NCI-H82 (cell line): ENCODE measurements at places on chromosomes 13 and 19.

- no peak for DNase-seq
Measured at GRCh38 chr13:76326343-76326742, 559.9 kb downstream of the KCTD12 start.

DNA sequence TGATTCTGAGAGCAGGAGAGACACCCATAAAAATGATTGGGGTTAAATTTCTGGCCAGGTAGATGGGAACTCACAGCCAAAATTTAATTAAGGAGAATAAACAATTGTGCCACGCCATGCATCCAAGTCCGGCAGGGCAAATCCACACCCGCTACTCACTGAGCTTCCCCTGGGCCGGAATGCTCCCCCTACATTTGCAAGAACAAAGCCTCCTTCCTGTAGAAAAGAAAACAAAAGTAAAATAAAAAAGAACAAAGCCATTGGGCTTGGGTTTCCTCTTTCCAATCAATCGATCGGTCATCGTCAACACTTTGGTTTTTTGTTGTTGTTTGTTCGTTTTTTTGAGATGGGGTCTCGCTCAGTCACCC, 30.2 kb upstream of the TFDP1 start:
- DNase-seq = no peak

DNA sequence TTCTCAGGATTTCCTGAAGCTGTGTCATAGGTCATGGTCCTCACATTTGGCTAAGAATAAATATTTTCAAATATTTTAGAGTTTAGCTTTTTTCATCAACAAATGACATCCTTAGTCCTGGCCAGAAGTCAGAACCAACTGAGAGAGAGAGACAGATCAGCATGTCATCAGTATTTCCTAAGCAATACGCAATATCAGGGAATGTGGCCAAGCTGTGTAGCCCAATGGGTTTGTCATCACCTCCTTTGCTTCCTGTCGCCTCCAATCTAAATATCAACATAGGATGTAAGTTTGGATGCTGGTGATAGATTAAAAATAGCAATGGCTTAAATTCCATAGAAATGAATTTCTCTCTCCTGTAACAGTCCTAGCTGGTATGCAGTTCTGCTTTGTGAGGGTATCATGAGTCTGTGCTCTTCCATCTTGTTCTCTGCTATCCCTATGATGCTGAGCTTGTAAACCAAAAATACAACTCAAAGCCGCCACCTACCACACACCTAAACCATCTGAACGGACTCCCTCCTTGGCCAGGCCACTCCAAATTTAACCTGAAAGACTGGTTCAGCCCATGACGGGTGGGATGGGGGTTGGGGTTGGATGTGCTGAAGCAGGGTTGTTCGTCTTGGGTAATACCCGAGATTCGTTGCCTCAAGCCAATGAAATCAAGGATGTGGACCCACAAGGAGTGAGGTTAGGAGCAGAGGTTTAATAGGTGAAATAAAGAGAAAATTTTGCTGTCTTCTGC, 10.0 kb upstream of the IGSF23 start:
- no peak for DNase-seq

GRCh38 chr19:56596676-56597075, 1.6 kb downstream of the ZNF71 start:
- no peak for DNase-seq

DNA sequence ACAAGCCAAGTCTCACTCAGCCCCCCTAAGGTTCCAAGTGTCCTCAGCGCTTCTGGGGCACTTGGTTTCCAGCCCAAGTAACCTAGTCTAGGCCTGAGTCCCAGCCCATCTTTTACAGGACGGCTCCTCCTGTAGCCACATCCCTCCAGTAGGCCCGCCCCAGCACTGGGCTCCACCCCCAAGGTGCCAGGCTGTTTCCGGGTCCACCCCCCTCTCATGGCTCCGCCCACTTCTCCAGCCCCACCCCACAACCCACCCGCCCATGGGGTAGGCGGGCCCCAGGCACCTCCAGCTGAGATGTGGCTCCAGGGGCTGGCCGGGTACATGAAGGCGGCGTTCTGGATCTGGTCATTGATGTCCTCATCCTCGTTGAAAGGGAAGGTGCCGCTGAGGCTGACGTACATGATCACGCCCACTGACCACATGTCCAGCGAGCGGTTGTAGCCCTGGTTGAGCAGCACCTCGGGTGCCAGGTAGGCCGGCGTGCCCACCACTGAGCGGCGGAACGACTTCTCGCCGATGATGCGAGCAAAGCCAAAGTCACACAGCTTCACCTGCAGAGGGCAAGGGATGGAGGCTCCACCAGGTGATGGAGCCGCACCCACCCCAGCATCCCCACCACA, 17.2 kb upstream of the DACT3 start:
- DNase-seq = peak; percentile 70

DNA sequence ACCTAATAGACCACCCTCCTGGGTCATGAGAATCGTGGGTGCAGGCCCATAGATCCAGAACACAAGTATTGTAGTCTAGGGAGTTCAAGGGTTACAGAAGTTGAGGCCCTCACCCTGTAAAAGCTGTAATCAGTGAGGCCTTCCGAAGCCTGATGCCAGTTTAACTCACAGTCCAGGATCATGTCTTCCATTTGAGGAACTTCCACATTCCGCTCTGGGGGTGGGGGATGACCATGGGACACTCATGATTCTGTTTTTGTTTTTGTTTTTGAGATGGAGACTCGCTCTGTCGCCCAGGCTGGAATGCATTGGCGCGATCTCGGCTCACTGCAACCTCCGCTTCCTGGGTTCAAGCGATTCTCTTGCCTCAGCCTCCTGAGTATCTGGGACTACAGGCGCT, 1.7 kb upstream of the RASIP1 start:
- no peak for DNase-seq

- peak; percentile 87 for DNase-seq
Measured at GRCh38 chr13:20701461-20701860, 2.0 kb upstream of the IL17D start.

DNA sequence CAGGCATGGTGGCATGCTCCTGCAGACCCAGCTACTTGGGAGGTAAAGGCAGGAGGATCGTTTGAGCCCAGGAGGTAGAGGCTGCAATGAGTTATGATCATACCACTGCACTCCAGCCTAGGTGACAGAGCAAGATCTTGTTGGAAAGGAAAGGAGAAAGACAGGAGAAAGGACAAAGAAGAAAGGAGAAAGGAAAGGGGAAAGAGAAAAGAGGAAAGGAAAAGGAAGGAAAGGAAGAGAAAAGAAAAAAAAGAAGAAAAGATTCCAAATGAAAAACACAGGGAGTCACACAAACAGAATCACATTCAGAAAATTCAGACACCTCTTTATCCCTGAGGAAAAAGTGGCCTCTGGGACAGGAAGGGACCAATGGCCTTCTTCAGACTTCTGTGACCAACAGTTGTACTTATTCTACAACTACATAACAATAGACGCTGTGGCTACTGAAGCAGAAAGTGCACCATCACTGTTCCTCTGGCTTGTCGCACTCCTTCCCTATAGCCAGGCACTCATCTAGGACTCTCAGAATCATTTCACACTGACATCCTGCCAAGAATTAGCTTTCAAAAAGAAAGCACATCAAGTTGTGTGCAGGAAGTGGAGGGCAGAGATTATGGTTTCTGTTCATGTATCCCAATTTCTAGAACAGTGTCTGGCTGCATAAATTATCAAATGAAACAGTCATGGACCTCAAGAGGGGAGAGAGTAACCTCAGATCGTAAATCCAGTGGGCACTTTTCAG, 5.9 kb downstream of the MTMR6 start:
- DNase-seq = no peak

DNA sequence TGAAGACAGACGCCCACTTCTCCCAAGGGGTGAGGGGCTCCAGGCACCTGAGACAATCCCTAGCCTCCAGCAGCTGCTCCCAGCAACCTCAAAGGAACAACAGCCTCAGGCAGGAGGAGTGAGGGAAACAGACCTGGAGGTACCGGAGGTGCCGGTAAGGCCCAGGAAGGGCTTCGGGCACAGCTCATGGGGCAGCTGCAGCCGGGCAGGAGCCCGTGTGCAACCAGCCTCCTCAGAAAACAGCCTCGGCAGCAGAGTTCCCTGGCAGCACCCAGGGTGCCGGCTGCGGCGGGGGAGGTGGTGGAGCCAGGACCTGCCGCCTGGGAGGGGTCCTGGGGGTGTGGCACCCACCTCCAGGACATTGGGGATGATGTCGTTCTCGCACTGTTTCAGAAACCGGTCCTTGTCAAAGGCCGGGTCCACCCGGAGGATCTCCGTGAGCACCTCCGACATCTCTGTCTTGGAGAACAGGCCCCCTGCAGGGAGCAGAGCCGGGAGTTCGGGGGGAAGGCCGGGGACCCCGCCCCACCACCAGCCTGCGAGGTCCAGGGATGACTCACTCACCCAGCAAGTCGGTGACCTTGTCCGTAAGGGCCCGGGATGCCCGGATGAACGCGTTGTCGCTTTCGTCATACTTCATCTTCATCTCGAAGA, 6.5 kb upstream of the CTXN1 start:
- DNase-seq = no peak

GRCh38 chr13:107900775-107901174, 314.6 kb downstream of the LIG4 start:
- no peak for DNase-seq

DNA sequence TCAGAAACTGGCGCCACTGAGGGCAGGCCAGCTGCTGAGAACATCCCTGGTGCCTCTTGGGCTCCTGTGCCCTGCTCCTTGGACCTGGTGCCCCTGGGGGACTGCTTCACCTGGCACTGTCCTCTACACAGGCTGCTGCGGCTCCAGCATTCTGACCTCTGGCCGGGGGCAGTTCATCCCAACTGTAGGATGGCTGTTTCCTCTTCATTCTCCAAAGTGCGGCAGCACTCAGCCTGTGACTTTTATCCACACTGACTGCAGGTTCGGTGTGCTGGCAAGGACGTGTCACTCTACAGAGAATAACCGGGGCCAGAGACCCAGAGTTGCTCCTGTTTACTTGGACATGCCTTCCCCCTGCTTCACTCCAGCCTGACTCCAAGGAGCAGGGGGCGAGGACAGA, 7.6 kb upstream of the ANKRD10 start:
- DNase-seq = no peak

DNA sequence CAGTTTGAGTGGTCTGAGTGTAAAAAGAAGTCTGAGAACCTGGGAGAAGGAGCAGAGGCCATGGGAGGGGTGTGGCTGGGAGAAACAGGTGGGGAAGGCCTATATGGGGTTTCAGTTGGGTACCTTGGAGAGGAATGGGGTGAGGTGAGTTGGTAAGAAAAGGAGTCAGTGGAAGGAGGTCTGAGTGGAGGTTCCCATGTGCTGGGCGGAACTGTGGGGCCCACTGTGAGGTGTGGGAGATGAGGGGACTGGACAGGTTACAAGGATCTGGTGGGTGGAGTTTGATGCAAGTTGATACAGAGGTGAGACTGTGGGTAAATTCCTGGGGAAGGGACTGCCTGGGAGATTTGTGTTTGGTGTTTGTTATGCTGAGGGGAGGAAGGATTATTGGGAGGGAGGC, 2.1 kb downstream of the ZNF574 start:
- DNase-seq = no peak

- DNase-seq = no peak
Measured at GRCh38 chr19:2303211-2303798, 4.6 kb downstream of the LINGO3 start.

GRCh38 chr19:40571005-40571318, 5.7 kb upstream of the SHKBP1 start:
- DNase-seq = no peak

DNA sequence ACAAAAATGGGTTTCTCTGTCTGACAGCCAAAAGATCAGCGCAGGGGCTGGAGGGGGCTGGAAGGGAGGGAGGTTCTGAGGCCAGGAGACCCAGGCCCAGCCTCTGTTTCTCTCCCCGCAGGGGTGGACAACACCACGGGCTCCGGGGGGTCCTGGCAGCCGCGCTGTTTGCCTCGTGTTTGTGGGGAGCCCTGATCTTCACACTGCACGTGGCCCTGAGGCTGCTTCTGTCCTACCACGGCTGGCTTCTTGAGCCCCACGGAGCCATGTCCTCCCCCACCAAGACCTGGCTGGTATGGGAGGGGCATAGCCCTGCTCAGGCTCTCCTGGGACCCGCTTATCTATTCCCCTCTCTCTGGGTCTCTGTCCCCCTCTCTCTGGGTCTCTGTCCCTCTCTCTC, 9.6 kb downstream of the CPT1C start:
- no peak for DNase-seq

DNA sequence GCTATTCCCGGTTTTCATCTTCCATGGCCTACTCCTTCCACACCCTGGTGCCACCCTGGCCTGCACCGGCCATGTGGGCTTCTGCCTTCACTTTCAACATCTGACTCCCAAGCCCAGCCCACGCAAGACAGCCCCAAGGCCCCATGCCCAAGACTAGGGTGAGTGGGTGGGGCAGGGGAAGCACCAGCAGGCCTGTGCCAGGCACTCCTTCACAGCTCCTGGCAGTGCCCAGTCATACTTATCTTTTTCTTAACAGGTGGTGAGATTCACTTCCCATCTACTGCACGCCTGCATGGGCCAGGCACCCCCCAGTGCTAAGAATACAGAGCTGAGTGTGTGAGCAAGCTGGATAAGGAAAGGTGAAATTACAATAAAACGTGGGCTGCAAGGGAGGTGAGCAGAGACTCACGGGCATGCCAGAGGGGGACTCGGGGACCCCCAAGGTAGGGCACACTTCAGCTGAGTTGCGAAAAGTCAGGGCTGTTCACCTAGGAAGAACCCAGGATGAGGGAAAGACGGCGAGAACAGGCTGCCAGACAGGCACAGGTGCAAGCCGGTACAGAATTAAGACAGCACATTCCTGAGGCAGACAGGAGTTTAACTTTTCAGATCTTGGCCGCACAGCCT, 55.7 kb downstream of the COL4A1 start:
- no peak for DNase-seq

DNA sequence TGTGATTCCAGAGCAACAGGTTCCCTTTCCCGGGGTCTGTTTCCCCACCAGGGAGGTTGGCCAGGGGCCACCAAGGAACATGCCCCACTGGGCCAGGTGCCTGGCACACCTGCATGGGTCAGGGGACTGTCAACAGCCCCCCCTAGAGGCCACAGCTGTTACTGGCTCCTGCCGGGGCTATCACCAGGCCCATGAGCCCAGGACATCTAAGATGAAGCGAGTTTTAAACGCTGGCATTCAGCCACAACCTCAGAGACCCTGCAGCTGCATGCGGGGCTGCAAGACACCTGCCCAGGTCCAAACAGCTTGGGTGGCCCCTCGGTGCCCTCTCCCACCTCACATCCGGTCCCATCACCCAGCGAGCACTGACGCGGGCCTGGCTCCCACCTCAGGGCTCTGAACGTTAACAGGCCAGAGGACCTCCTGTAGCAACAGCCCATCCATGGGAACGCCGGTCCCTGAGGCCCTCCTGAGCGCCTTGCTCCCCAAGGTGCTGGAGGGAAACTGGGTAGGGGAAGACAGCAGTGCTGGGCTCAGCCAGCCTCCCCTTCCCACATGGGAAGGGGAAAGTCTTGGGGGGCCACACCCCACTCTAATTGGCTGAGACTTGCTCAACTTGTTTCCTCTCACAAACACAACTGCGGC, 12.0 kb downstream of the KHSRP start:
- peak; percentile 67 for DNase-seq

GRCh38 chr19:18397242-18398202, at the start of gene LRRC25:
TSS of gene LRRC25 (minus strand) at chr19:18397622. CDS start at chr19:18396963, 659 bp downstream.
- peak; percentile 71 for DNase-seq
